ENCODE measurements at places on chromosomes 16 and 17.

- DNase-seq: peak; percentile 87
These were observed 11.8 kb upstream of the SLFN13 start for GRCh38 chr17:35460354-35460851.

- DNase-seq: peak; percentile 89
These were observed 7.3 kb upstream of the CBX8 start for GRCh38 chr17:79803997-79804855.

GRCh38 chr17:77847221-77848085, 111.0 kb upstream of the TNRC6C start:
- DNase-seq: no peak

GRCh38 chr16:14399378-14400284, 230.4 kb downstream of the PARN start:
- peak; percentile 56 for DNase-seq

- no peak for DNase-seq
These were observed 134.1 kb downstream of the IRF8 start for GRCh38 chr16:86033016-86033474.

- DNase-seq: no peak
These were observed 899 bp downstream of the ACE start for GRCh38 chr17:63477480-63478440.

DNA sequence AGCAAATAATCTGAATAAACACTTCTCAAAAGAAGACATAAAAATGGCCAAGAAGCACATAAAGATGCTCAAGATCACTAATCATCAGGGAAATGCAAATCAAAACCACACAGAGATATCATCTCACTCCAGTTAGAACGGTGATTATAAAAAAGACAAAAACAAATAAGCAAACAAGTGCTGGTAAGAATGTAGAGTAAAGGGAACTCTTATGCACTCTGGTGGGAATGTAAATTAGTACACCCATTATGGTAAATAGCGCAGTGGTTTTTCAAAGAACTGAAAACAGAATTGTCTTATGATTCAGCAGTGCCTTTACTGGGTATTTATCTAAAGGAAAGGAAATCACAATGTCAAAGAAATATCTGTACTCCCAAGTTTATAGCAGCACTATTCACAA, 343.2 kb downstream of the HAPSTR1 start:
- no peak for DNase-seq

DNA sequence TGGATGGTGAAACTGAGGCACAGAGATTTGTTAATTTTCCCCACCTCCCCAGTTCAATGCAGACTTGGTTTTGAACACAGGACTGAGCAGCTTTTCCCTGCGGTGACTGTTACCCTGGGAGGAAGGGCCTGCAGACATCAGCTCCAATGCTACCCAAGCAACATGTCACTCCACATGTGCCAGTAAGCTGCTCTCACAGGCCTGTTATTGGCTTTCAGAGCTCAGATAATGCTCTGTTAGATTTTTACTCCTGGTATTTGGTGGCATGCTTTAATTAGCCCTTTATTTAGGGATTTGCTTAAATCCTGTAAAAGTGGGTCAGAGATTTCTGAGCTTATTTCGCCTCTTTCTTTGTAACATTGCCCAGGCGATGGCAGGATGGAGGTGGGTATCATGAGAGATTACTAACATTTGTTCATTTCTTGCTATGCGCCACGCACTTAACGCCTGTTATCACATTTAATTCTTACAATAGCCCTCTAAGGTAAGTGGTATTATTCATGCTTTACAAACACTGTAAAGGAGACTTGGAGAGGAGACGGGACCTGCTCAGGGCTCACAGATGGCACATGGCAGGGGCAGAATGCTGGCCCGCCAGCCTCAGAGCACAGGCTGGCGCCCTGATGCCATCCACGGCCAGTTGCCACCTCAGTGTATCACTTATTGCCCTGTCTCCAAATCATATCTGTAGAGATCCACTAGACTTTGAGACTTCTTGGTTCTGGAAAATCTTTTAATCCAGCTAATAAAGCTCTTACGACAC, 84.0 kb upstream of the CACNG5 start:
- no peak for DNase-seq

DNA sequence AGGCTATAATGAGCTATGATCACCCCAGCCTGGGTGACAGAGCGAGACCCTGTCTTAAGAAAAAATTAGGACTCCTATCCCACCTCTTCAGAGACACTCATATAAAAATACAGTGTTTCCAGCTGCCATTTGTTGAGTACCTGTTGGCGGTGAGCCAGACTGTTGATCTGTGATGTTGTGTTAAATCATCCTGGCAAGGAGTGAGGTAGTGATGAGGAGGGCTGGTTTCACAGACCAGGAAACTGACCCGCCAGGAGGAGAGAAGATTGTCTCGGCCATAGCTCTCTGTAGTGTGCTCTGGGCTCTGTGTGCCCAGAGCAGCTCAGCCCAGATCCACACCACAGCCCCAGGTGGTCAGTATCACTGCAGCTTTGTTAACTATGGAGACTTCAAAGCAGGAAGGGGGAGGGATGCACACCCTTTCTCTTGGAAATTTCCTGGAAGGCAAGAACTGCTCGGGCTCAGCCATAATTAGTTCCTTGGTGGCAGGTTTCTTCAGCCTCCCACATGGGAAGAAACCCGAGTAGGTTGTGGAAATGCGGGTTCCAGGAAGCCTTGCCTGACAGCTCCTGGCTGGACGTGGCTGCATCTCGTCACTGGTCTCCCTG, 343.0 kb downstream of the SNX29 start:
- DNase-seq: no peak

- peak; percentile 78 for DNase-seq
These were observed 5.2 kb upstream of the OR1F1 start for GRCh38 chr16:3182608-3183444.

GRCh38 chr17:3025421-3026124, 37.8 kb downstream of the OR1D5 start:
- DNase-seq: no peak

DNA sequence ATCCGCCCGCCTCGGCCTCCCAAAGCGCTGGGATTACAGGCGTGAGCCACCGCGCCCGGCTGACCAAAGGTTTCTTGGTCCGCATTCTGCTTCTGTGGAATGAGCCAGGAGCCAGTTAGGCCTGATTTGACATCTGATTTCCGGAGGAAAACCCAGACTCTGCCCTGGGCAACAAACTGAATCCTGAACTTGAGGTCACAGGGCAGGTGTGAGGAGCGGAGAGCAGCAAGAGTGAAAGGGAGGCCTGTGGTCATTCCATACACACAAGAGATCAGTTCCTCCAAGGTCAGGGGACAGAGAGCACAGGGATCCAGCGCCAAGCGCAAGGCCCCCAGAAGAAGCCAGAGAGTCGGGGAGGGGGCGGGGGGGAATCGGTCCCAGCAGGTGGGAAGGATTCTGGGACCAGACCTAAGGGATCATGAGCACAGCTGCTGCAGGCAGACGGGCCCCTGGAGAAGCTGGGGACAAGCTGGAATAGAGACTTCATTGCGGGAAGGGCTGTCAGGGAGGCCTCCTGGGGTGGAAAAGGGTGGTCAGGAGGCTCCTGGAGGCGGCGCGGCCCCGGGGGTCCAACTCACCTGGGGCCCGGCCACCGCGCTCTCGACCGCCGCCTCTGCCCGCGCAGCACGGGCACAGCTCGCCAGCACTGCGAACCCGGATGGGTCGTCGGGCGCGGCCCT, 436 bp downstream of the SHPK start:
- no peak for DNase-seq

DNA sequence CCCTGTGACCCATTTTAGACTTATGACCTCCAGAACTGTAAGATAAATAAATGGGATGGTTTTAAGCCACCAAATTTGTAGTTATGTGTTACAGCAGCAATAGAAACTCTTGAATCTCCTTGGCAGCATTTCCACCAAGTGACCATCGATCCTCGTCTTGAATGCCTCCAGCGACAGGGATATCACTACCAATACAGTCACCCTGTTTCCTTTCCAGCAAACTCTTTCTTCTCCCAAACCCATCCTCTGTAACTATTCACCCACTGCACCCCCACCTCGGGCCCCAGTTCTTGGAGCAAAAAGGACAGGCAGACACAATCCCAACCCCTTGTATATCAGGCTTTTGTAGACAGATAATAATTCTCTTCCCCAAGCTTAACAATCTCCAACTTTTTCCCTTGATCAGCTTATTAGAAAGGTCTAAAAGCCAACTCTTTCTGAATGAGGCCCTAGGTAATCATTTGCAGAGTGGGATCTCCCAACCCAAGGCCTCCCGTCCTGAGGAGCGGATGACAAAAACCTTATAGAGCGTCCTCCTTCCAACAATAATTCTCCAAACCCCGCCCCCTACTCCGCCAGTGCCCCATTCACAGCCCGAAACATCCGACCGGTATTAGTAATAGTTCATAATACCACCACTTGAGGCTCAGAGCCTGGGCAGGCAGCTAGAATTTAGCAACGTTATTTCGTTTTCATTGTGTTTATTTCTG, 14.7 kb upstream of the PLLP start:
- no peak for DNase-seq

- DNase-seq: no peak
These were observed 6.2 kb downstream of the SLC47A1 start for GRCh38 chr17:19539841-19540311.

- DNase-seq: no peak
These were observed 173.6 kb downstream of the IRF8 start for GRCh38 chr16:86072328-86073102.

- DNase-seq: peak; percentile 69
These were observed 14.2 kb upstream of the RIPOR1 start for GRCh38 chr16:67514382-67514828.

- no peak for DNase-seq
These were observed 1.3 kb upstream of the TBX4 start for GRCh38 chr17:61450641-61451537.

DNA sequence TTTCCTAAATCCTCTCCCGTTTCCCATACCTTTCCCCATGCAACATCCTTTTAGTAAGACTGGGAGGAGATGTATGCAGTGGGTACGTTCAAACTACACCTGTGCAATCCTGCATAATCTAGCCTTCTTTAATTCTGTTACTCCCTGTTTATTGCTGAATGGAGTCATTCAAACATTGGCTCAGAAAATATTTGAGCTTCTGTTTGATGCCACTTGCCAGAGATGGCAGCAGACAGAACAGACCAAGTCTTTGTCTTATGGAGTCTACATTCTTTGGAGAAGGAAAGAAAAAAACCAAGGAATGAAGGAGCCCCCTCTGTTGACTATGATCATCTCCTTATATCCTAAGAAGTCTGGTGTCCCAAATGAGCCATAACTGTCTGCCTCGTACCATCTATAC, 288.8 kb downstream of the HAPSTR1 start:
- DNase-seq: no peak

GRCh38 chr17:60947100-60947499, 269.4 kb downstream of the BCAS3 start:
- no peak for DNase-seq

DNA sequence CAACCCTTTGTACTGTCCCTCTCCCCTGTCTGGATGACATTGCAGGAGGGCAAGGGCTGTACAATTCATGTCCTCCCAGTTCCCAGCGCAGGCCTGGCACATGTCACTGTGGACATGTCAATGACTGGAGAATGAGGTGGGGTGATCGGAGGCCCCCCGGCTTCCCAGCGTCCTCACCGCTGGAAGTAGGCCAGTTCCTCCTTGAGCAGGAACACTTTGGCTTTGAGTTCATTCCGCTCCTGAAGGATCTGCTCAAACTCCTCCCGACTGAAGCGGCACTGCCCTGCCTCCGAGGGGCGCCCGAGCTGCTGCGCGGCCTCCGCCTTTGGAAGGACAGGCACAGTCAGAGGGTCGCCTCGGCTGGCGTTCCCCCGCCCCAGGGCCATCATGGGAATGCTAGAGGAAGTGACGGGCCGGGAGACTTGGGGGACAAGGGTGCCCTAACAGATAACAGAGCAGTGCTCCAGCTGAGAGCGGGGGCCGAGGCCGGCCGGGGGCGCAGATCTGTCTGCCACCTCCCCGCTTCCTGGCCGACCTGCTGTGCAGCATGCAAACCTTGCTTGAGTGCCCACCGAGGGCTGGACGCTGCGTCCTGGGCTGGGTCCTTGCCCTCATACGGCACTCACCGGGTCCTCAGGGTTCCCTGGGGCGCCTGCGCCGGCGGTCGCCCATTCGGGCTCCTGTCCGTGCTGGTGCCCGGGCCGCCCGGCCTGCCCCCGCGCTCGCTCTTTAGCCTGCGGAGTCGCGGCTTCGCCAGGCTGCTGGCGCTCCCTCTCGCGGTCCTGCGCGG, 1.3 kb downstream of the RILP start:
- peak; percentile 92 for DNase-seq

DNA sequence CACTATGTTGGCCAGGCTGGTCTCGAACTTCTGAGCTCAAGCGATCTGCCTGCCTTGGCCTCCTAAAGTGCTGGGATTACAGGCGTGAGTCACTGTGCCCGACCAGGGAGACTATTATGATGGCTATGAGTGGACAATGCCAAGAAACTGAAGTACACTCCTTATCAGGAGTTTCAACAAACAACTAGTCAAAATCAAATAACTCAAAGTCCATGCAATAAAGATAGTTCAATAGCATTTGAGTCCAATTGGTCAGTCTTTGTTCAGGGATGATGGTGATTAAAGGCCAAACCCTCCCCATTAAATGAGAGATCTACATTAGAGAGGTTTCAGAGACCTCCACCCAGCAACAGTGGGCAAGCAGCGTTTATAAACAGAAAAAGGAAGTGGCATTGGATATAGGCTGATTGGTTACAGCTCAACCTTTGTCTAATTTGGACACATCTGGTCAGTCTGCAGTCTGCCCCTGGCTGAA, 8.0 kb downstream of the CHST5 start:
- no peak for DNase-seq

- DNase-seq: no peak
These were observed 20.7 kb upstream of the C16orf78 start for GRCh38 chr16:49352892-49353291.

- DNase-seq: no peak
These were observed 2.3 kb downstream of the TOP2A start for GRCh38 chr17:40415390-40415789.

DNA sequence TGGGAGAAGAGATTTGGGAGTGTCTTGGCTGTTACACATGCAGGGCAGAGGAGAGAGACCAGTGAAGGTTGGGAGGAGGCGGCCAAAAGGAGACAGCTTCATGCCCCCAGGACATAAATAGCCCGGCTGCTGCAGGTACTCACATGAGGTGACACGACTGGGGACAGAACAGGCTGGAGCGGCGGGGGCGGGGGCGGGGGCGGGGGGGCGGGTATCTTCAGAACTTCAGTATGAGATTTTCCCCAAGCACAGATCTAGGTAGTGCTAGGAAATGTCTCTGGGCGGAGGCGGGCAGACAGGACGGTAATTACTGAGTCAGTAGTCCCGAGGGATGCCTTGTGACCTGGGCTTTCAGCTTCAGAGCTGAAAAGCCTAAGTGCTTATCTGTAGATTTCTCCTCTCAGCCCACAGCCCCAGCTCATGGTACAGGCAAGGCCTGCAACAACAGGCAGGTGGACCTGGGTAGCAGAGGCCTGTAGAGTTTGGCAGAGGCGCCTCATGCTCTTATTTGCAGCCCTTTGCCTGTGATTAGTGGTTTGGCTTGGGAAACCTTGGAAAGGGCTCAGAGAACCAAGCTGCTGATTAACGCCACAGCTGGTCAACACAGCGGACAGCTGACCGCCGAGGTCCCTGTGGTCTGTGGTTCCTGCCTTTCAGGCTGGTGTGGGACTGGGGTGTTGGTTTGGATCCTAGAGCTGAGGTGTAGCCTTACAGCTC, 24.5 kb downstream of the UNK start:
- no peak for DNase-seq

- DNase-seq: peak; percentile 53
These were observed 565 bp downstream of the WDR45B start for GRCh38 chr17:82647593-82648164.

GRCh38 chr17:21166595-21167210, 39.9 kb downstream of the DHRS7B start:
- no peak for DNase-seq

- no peak for DNase-seq
These were observed at the start of gene KRTAP2-3 for GRCh38 chr17:41060052-41060604. TSS of gene KRTAP2-3 (minus strand) at chr17:41060114. CDS start at chr17:41060050, 64 bp downstream.

Data from GM06990 (cell line).